ENCODE measurements at places on chromosomes 7 and 10. TPM values are rescaled to one million over a fixed set of nuclear protein-coding genes. Genes with fewer than 3 reads are reported as not detected.

The ALKBH4 gene
- 18.2 TPM for total RNA-seq

The LHFPL3 gene
- not detected for total RNA-seq

The SEC31B gene
- 1.5 TPM for total RNA-seq

The AIMP2 gene
- total RNA-seq = 78.2 TPM

The DNAJB6 gene
- 135 TPM for total RNA-seq

The KBTBD2 gene
- 18.0 TPM for total RNA-seq

The OPN1SW gene
- total RNA-seq = not detected

The PIP gene
- total RNA-seq = not detected

The KIAA1549 gene
- total RNA-seq = 1.0 TPM

The CFAP46 gene
- 3.9 TPM for total RNA-seq

The LIMK1 gene
- 34.6 TPM for total RNA-seq

The SAP25 gene
- total RNA-seq = 0.34 TPM

The LRRN3 gene
- 0.84 TPM for total RNA-seq

The LBX1 gene
- total RNA-seq = under 0.01 TPM

The ANKRD61 gene
- not detected for total RNA-seq

The PNLIPRP2 gene
- not detected for total RNA-seq

The LRRC61 gene
- 6.8 TPM for total RNA-seq

The MINPP1 gene
- 27.7 TPM for total RNA-seq

The CALCR gene
- total RNA-seq = not detected

The PIK3AP1 gene
- total RNA-seq = not detected

The VIPR2 gene
- total RNA-seq = not detected

The HOGA1 gene
- 1.0 TPM for total RNA-seq

The COL1A2 gene
- 1,292 TPM for total RNA-seq

The PON3 gene
- not detected for total RNA-seq

The ORAI2 gene
- 38.8 TPM for total RNA-seq

The GDF10 gene
- not detected for total RNA-seq

The SLC16A9 gene
- total RNA-seq = 1.3 TPM

The SPDYE5 gene
- total RNA-seq = not detected

The PKD2L1 gene
- total RNA-seq = not detected

The DDX56 gene
- 64.1 TPM for total RNA-seq

The TMEM236 gene
- not detected for total RNA-seq

The ABI1 gene
- 31.7 TPM for total RNA-seq

The OR6V1 gene
- not detected for total RNA-seq

The PLEKHS1 gene
- total RNA-seq = not detected

The HOXA7 gene
- 4.2 TPM for total RNA-seq

The PI4K2A gene
- 22.3 TPM for total RNA-seq

The PROSER2 gene
- total RNA-seq = 4.7 TPM

The URGCP gene
- 20.2 TPM for total RNA-seq

The MEIG1 gene
- 0.15 TPM for total RNA-seq

The BEND7 gene
- total RNA-seq = 0.34 TPM

The IQUB gene
- total RNA-seq = not detected

The RNLS gene
- 13.1 TPM for total RNA-seq

The HOXA6 gene
- total RNA-seq = 3.9 TPM

The PRSS1 gene
- total RNA-seq = not detected

The RADIL gene
- total RNA-seq = 2.2 TPM

The ANKRD1 gene
- 6.5 TPM for total RNA-seq

The ADCY1 gene
- total RNA-seq = 0.15 TPM

The TRIM50 gene
- total RNA-seq = not detected

The GTF2IRD1 gene
- 19.0 TPM for total RNA-seq
